ENCODE measurements at places on chromosomes 2 and 18.

DNA sequence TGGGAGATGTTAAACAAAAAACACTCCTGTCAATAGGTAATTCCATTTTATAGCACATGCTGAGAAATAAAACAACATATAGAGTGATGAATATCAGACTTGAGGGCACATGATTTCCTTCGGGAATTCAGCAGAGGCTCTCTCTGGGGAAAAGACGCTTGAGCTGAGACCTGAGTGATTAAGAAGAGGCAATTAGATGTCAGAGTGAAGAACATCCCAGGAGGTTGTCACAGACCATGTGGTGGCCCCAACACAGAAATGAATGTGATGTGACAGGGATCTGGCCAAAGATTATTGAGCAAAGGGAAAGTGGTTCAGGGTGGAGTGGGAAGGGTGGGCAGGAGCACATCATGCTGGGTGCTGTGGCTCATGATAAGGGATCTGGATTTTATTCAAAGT, 254.7 kb downstream of the RAD51AP2 start:
- DNase-seq, result no peak

- DNase-seq, result no peak
Measured at GRCh38 chr18:43705850-43706249, 428.6 kb upstream of the SYT4 start.

DNA sequence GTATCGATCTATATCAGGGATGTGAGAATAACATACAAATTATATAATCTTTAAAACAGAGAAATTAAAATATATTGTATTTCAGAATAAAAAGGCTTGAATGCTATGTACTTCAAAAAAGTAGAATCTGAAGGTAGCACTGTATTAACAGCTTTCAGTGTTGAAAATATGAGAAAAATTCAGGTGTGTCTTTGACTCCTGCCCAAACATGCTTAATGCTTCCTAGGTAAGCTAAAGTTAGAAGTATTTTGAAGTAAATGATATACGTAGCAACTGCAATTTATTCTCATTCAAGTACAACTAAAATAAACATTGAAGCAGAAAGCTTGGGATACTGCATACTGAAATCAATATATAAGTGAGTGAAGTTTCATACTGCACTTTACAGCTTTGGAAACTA, 1082.0 kb upstream of the ACVR2A start:
- no peak for DNase-seq

- DNase-seq, result no peak
Measured at GRCh38 chr18:41216341-41217003, 738.6 kb upstream of the PIK3C3 start.

DNA sequence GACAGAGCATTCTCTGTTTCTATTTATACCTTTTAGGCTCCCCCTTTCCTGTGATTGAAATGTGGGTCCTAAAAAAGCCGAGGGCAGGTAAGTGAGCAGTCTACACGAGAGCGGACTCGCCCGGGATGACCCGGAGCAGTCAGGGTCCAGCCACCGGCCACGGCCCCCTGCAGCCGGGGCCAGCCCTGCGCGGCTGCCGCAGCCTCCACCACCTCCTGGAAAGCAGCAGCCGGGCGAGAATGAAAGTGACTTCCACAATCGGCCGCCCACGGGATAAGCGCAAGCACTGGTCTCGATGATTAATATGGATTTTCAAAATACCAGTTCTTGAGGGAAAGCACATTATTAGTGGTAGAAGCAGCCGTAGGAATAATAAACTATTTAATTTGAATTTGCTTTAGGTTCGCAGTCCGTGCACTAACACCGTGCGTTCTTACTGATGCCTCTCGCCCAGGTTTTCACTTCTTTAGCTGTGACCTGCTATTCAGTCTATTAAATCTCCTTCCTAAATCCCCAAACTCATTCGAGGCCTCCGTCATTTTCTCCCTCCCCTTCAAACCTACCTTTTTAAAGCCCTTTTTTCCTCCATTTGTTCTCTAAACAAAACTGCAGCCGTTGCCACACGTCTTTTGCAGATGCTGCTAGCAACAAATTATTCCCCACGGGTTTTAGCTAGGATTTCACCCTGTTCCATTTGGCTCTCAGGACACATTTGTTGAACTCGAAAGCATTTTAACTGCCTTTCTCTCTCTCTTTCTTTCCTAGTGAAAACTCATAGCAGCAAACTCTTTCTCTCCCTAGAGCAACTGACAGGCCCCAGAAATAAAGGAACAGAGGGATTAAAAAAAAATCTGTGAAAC, 1015.1 kb upstream of the PIK3C3 start:
- no peak for DNase-seq

- no peak for DNase-seq
Measured at GRCh38 chr2:100017633-100018032, 124.8 kb downstream of the AFF3 start.

- DNase-seq, result no peak
Measured at GRCh38 chr2:160433466-160434140, 60.0 kb downstream of the RBMS1 start.

DNA sequence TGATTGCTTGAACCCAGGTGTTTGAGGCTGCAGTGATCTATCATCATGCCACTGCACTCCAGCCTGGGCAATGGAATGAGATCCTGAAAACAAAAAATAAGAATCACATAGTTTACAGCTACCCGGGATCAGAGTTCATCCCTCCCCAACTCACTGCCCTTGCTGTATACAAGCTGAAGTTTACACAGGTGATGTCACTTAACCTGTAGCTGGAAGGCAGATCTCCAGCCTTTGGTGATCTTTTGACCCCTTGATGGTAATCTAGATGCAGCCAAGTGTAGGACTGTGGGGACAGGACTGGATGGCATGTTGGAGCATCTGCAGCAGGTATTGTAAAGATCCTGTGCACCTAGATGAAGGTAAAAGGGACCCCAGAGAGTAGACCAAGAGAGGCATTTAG, 66.7 kb upstream of the SLC14A2 start:
- no peak for DNase-seq

DNA sequence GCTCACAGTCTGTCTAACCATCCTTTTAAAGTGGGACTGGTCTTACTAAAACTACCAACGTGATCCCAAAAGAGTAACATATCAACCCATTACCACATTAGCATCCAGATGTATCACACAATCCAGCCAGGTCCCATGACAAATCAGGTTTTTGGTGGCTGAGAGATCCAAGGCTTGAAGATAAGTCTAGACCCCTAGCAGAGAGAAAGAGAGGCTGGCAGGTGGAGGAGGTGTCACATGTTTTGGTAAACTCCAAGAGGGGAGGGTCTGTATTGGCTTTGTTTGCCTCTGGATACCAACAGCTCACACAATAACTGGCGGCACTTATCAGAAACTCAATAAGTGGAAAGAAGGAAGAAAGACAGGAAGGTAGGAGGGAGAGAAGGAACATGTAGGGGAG, 357.6 kb downstream of the SS18 start:
- no peak for DNase-seq

DNA sequence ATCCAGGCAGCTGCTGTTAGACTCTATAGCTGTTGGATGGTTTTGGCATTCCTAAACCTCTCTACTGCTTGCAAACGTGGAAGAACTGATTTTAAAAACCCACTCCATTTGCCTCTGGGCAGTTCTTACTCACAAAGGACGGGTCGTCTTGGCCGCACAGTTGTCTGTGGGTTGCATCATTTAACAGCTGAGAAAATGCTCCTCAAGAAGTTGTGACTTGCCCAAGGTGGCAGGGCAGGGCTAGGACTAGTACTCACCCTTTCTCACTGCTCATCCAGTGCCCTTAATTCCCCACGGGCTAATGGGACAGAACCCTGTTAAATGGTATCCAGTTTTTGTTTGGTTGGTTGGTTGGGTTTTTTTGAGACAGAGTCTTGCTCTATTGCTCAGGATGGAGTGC, 997 bp upstream of the DRC1 start:
- no peak for DNase-seq

DNA sequence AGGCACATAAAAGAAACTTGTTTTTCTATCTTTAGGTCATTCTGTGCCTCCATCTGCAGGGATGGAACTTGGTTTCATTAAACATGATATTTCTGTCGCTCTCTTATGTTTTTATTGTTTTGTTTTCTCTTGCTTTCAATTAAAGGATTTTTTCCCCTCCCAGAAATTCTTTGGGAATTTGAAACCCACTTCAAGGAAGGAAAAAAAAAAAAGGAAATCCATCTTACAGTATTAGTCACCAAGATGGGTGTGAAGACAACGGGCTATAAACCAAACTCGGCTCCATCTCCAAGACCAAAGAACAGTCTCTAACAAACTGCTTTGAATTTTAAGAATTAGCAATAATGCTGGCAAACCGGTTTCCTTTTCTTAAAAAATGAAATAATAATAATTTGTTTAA, 244.1 kb downstream of the BCL11A start:
- DNase-seq, result no peak

DNA sequence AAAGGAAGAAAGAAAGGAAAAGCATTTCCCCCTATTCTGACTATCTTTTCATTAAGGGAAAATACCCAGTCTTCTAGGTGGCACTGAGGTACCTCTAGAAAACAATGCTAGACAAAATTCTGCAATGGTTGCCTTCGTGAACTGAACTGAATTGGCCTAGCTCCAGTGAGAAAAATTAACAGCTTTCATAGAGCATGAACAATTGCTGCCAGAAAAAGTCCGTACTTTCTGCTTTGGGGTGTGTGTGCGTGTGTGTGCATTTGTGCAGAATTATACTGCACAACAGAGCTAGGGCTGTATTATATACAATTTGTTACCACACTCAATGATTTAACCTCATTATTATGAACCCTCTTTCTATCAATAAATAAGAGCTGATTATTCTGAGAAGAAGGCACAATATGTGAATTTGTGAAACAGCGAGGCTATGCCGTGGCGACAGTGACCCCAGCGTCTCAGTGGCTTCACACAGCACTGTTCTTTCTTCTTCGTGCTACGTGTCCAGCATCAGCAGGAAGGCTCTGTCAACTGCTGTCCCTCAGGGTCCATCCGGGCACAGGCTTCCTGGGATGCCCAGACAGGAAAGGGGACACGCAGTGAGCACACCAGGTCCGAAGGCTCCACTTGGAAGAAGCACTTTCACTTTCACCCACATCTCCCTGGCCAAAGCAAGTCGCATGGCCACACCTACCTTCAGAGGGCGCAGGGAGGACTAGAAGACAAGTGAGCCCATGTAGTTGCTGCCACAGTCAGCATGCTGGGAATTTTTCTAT, 47.5 kb downstream of the PTGR3 start:
- no peak for DNase-seq

DNA sequence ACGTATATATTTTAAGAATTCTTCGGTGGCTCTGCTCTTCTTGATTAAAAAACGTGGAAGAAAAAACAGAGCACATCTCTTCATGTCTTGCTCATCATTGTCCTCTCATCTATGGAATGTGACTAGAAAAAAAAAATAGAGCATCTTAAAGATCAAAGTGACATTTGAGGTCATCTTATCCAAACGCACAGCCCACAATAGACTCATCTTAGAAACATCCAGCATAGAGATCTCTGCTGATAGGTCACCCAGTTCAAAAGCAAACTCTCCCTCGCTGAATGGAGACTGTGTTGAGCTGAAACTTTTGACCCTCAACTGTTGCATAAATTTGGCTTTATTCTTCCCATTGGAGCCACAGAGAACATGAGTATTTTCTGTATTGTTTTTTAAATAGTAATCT, 65.2 kb downstream of the CMPK2 start:
- no peak for DNase-seq

DNA sequence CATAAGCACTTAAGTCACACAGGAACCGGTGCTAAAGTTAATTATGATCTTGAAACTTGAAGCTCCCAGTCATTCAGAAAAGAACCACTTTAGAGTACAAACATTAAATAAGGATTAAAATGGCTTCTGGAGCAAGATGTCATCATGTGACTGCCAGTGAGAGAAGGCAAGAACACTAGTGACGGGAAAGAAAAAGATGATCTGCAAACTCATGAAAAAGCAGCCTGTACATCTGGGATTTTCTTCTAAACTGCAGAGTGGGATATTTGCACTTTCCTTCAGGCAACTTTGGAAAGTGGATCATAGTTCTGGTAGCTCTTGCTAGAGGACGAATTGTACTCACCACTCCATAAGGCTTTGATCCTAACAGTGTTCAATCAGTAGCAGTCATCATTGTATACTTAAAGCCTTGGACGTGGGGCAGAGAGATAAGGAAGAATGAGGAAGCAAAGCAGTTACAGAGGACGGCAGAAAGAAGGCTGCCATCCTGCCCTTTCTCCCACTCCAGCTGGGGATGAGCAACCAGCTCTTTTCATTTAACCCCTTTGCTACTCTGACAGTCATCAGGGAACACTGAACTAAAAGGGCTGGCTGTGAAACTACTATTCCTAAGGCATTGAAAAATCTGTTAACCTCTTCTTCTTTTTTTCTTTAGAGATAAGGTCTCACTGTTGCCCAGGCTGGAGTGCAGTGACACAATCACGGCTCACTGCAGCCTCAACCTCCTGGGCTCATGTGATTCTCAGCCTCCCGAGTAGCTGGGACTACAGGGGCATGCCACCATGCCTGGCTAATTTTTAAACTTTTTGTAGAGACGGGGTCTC, 18.1 kb downstream of the ABHD3 start:
- no peak for DNase-seq

- no peak for DNase-seq
Measured at GRCh38 chr2:128545829-128546228, 227.2 kb upstream of the HS6ST1 start.

DNA sequence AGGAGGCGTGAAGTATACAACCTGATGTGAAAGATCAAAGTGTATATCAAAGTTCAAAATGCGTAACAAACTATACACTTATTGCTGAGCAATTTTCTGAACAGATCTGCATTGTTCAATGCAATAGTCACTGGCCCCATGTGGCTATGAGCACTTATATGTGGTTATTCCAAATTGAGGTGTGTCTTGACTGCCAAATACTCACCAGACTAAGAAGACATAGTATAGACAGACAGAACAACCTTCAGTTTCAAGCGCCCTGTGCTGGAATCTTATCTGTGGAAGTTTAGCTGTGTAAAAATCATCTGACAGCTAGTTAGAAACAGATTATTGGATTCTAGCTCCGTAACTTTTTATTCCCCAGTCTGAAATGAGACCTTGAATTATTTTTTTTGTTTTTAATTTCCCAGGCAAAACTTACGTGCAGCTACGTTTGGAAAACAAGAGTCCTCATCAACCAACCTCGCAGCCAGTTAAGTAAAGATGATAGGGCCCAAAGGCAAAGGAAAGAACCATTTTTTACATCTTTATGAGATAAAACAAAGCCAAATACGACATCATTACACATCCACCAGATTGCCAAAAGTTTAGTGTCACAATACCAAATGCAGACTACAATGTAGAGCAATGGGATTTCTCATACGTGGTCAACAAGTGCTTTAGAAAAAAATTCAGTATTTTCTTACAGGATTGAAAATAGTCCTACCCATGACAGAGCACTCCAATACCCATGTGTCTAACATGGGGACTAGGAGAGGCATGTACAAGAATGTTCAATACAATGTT, 37.2 kb downstream of the MBOAT2 start:
- no peak for DNase-seq
